ENCODE measurements at places on chromosomes 3 and 15.
A peak's percentile ranks its signal among the peaks of the same experiment; 100 is the strongest.

DNA sequence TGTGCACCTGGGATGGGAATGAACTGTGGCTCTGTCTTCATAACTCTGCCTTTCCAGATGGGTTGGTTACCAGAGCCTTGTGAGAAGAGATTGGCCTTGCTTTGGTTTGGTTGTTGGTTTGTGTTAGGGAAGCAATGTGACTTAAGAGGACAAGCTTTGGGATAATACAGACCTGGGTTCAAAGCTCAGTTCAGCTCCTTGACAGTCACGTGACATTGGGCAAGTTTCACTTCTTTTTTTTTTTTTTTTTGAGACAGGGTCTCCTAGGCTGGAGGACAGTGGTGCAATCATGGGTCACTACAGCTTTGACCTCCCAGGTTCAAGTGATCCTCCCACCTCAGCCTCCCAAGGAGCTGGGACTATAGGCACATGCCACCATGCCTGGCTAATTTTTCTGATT, 42.7 kb downstream of the CORO2B start:
- DNase-seq = no peak
- H3K36me3 ChIP-seq = no peaks in the 10 kb centered on the region
- H3K4me1 ChIP-seq = peaks cover 36% of the 10 kb centered on the region
- H3K27ac ChIP-seq = peak overlapping the region; percentile 83
- H3K4me3 ChIP-seq = no peak overlapping the region

DNA sequence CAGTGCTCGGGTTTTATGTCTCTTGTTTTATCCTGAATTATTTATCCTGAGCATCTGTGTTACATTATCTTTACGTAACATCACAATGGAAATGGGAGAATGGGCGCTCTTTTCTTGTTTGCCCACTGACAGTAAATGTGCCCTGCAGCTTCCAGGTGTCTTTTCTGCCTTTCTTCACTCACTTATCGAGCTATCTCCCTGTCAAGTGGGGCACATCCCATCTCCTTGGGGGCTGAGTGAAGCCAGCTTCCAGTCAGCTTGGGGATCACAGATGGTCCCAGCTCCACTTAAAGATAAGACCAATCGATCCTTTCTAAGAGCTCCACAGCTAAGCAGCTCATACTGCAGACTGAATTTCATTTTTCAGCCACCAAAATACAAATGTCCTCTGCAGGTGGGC, 125.8 kb downstream of the KBTBD8 start:
- no peaks in the 10 kb centered on the region for H3K36me3 ChIP-seq
- DNase-seq = no peak
- H3K27me3 ChIP-seq = no peaks in the 10 kb centered on the region
- H3K4me1 ChIP-seq = no peaks in the 10 kb centered on the region

- H3K4me3 ChIP-seq = no peak overlapping the region
- no peaks in the 10 kb centered on the region for H3K36me3 ChIP-seq
- peaks cover 3% of the 10 kb centered on the region for H3K4me1 ChIP-seq
- H3K27me3 ChIP-seq = no peaks in the 10 kb centered on the region
- DNase-seq = no peak
These were observed 19.8 kb upstream of the TNFSF10 start for GRCh38 chr3:172542999-172543398.

GRCh38 chr15:57827021-57827420, 120.5 kb downstream of the POLR2M start:
- no peaks in the 10 kb centered on the region for H3K4me1 ChIP-seq
- DNase-seq = no peak
- H3K4me3 ChIP-seq = no peak overlapping the region
- H3K36me3 ChIP-seq = no peaks in the 10 kb centered on the region
- peaks cover 2% of the 10 kb centered on the region for H3K27me3 ChIP-seq

DNA sequence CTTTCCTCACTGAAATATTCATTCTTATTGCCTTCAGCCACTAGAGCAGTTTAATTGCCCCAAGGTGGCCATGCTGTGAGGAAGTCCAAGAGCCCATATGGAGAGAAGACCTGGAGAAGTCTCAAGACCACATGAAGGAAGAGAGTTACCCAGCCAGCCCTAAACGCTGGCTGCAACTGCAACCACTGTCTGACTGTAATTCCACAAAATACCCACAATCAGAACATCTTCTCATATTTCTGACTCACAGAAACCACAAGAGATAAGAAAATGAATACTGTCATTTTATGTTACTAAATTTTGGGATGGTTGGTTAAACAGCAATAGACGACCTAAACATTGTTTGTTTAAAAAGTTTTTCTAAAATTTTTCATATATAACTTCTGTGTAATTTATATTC, 14.7 kb upstream of the SST start:
- H3K4me1 ChIP-seq = no peaks in the 10 kb centered on the region
- H3K36me3 ChIP-seq = no peaks in the 10 kb centered on the region
- peak; percentile 24 for DNase-seq
- H3K4me3 ChIP-seq = no peak overlapping the region

DNA sequence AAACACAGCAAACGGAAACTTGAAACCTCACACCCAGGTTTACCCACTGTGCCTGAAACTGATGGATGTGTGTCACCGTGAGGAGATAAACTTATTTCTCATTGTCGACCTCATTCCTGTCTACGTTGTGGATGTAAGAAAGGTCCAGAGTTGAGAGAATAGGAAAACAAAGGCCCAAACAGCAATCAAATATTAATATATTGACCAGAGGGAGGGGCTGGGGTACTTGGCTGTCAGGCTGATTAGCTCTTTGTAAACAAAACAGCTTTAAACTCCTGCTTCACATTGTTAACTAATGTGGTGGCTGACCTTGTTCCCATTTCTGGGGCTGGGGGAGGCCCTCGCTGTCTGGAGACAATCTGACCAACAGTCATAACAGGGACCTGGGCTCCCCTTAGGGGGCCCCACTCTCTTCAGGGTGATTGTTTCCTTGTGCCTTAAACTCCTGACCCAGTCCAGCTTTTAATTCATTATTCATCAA, 937.6 kb downstream of the MCTP2 start:
- H3K4me1 ChIP-seq = no peaks in the 10 kb centered on the region
- no peak for DNase-seq
- H3K27me3 ChIP-seq = no peaks in the 10 kb centered on the region
- H3K4me3 ChIP-seq = no peak overlapping the region
- no peaks in the 10 kb centered on the region for H3K36me3 ChIP-seq
- H3K27ac ChIP-seq = no peak overlapping the region

DNA sequence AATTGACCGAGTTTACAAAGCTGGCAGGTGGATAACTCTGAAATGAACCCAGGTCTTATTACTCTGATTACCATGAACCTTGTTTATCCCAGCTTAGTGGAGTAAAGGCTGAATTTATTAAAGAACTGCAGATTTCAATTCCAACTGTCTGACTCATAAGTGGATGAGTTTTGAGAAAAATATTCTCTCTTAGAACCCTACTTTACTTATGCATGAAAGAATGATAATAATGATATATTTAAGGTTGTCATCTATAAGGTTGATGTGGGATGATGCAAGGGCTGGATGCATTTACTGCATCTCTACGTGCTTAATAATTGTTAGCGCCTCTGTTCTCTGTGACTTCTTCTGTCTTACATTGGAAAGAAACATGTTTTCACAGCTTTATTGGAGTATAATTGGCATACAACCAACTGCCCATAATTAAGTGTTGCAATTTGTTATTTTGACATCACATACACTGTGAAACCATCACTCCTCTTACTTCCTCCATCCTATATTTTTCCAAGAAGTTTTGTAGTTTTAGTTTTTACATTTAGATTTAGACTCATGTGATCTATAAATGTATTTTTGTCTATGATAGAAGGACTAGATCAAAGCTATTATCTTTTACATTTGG, 771.2 kb upstream of the ARRDC4 start:
- H3K4me1 ChIP-seq = no peaks in the 10 kb centered on the region
- no peaks in the 10 kb centered on the region for H3K36me3 ChIP-seq
- no peak overlapping the region for H3K4me3 ChIP-seq
- no peak overlapping the region for H3K27ac ChIP-seq
